Hepatocyte (in vitro differentiated cells): ENCODE measurements at places on chromosomes 16 and 17.

DNA sequence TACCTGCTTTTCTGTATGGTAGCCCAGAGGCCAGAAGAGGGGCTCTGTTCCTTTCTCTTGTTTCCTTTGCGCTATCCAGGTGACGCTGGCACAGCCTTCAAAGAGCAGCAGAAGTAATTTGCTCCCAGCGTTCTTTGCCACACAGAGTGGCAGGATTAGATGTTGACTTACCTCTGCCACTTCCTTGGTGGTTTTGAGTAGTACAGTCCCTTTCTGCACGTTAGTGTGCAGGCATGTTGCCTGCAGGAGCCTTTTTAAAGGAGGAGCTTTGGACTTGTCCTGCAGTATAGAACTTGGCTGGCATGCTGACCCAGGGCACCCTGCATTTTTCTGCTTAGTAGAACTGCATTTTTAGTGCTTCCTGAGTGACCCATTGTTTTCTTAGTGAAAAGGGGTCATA is at the start of gene ABCC11:
Gene ABCC11, minus strand, starts transcription at position 229 of the 400 bp plus-strand sequence. CDS start 15,618 bp downstream, outside the sequence.
- H3K27me3 ChIP-seq: no peaks in the 10 kb centered on the region
- H3K36me3 ChIP-seq: no peaks in the 10 kb centered on the region
- H3K27ac ChIP-seq: no peak within 1 kb of the TSS
- DNase-seq: no peak
- H3K4me1 ChIP-seq: peaks cover 20% of the 10 kb centered on the region

GRCh38 chr16:68227850-68228553 is 7.9 kb downstream of the ESRP2 start:
- no peak overlapping the region for H3K4me3 ChIP-seq
- H3K27me3 ChIP-seq: no peaks in the 10 kb centered on the region
- no peak for DNase-seq
- peak overlapping the region; percentile 41 for H3K27ac ChIP-seq
- peaks cover 21% of the 10 kb centered on the region for H3K4me1 ChIP-seq

DNA sequence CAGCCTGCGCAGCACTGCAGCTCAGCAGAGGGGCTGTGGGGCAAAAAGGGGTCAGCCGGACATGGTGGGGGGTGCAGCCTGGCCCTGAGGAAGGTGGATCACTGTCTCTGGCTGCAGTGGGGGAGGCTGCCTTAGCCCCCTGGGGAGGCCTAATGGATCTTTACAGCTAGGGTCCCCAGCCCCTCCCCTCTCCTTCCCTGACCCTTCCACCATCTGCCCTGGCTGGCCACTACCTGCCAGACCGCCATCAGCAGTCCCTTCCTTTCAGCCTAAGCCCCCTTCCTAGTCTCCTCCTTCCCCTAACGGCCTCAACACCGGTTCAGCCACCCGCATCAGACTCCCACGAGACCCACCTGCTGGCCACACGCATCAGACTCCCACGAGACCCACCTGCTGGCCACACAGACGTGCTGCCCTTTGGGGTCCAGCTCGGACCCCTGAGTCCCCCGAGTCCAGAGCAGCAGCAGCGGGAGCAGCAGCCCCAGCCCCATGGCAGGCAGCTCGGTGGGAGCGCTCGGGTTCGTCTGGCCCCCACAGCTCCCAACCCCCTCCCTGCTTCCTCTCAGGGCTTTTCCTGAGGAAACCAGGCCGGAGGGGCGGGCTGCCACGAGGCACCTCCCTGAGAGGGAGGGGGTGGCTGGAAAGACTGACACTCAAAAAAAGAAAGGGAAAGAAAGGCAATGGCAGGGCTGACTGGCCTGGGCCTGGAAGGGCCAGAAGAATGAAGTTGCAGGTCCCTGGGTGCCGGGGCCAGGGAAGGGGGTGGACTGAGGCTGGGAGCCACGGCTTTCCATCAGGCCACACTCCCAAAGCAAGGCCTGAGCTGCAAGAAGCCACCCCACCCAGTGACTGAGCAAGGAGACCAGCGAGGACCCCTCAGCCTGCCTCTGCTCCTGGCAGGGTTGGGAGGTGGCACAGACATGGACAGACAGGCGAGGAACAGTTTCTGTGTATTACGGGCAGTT is at the start of gene SCARF1:
Gene SCARF1, minus strand, starts transcription at position 526 of the 965 bp plus-strand sequence. Its CDS starts 35 bp downstream, at position 491.
- H3K4me1 ChIP-seq: peaks cover 26% of the 10 kb centered on the region
- no peaks in the 10 kb centered on the region for H3K27me3 ChIP-seq
- H3K4me3 ChIP-seq: no peak within 1 kb of the TSS
- H3K27ac ChIP-seq: no peak within 1 kb of the TSS
- no peaks in the 10 kb centered on the region for H3K36me3 ChIP-seq

- no peak for DNase-seq
- no peak overlapping the region for H3K27ac ChIP-seq
- H3K36me3 ChIP-seq: no peaks in the 10 kb centered on the region
- no peaks in the 10 kb centered on the region for H3K4me1 ChIP-seq
- H3K4me3 ChIP-seq: no peak overlapping the region
- no peaks in the 10 kb centered on the region for H3K27me3 ChIP-seq
These were observed 30.3 kb upstream of the NACA2 start for GRCh38 chr17:61621317-61621716.

DNA sequence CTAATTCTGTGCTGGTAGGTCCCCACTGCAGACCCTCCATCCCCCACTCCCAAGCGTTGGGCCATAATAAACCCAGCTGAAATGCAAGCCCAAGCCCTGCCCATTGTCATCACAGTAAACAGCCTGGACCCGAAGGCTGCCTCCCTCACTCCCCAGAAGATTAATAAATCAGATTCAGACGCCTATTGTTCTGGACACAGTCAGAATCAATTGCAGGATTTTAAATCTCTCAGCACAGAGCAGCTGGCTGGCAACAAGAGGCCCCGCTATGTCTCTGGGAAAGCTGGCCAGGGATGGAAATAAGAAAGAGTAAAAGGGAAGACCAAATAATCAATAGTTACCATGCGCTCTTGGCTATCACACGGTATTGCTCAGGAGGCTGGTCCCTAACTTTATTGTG is 93.9 kb downstream of the C17orf67 start:
- H3K36me3 ChIP-seq: no peaks in the 10 kb centered on the region
- no peak overlapping the region for H3K27ac ChIP-seq
- no peaks in the 10 kb centered on the region for H3K27me3 ChIP-seq
- no peak for DNase-seq
- no peaks in the 10 kb centered on the region for H3K4me1 ChIP-seq

DNA sequence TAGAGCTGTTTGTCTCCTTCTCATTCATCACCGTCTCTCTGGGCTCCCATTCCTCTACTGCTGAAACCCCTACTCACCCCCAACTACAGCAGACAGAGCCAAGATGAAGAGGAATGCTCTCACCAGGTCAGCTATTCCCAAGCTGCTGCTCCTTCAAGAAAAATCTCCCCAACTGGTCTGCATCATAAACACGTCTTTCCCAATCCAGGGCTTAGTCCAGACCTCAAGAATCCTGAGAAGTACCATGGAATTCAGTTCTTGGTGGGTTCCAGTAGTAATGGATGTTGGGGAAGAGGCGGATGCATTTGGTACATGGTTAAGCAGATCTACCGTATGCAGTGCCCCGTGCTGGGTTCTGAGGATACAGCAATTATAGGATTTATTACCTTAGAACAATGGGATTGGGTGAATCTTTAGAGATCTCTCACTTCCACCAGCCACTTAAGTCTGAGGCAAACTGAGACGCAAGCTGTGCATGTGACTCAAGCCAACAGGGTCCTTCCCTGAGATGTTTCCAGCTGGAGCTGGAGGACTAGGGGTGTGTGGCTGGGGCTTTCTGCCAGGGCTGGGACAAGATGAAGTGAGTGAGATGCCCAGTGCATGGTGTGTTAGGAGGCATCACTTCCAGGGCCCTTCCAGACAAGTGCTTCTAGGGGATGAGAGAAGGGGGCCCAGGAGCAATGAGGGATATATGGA is 232.7 kb upstream of the CDH5 start:
- no peak overlapping the region for H3K27ac ChIP-seq
- H3K4me1 ChIP-seq: peaks cover 9% of the 10 kb centered on the region
- no peaks in the 10 kb centered on the region for H3K36me3 ChIP-seq

DNA sequence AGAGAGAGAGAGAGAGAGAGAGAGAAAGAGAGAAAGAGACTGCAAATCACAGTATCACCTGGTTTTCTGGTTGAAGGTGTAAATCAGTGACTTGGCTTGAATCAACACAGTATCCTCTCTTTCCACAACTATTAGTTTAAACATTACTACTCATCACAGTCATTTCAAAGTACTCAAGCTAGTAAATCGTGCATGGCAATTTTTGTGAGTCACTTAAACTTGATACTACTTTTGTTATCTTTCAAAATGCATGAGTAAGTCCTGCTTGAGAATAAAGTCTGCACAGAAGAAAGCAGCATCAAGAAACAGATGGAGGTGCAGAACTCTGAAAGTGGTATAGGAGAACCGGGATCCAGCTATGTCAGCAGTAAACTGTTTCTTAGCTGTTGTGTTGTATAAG is 535.4 kb downstream of the CDH8 start:
- DNase-seq: no peak
- no peaks in the 10 kb centered on the region for H3K36me3 ChIP-seq
- H3K27ac ChIP-seq: no peak overlapping the region

- no peak overlapping the region for H3K4me3 ChIP-seq
- H3K36me3 ChIP-seq: no peaks in the 10 kb centered on the region
- no peak overlapping the region for H3K27ac ChIP-seq
- peaks cover 12% of the 10 kb centered on the region for H3K4me1 ChIP-seq
- peak; percentile 11 for DNase-seq
These were observed 17.8 kb upstream of the CLEC3A start for GRCh38 chr16:78004517-78004916.

DNA sequence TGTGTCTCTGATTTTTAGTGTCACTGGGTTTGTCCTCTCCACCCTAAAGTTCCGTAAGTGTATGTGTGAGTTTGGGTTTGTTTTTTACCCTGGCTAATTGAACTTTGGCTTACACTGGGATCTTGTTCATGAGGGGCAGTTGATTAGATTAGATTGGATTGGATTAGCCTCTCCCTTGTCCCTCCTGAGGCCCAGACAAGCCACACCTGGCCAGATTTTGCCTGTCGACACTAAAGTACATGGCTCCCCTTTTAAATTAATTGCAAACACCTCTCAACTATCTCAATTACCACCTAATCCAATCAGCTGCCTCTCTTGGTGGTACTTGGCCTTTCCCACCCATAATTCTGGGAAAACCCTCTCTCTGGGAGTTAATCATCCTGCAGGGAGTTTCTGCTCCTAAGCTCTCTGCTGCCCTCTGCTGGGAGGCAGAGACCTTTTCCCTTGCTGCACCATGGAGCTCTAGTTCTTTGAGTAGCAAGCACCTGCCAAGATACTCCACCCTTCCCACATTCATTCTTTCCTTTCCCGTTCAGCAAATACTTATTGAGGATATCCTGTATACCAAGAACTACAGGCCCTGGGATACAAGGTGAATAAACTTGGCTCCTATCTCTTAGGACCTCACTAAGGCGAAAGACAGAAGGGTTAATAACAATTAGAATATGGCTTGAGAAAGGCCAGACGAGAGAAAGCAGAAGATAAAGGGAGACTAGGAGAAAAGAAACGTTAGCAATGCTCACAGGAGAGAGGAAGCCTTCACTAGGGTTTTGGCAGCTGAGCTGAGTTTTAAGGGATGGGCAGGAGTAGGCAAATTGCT is 60.0 kb upstream of the MPHOSPH6 start:
- no peak overlapping the region for H3K4me3 ChIP-seq
- peak; percentile 88 for DNase-seq
- no peaks in the 10 kb centered on the region for H3K36me3 ChIP-seq
- H3K27ac ChIP-seq: no peak overlapping the region

GRCh38 chr17:50708050-50709000 is 611 bp upstream of the ANKRD40 start:
- peak overlapping the region; percentile 97 for H3K27ac ChIP-seq
- H3K4me1 ChIP-seq: peaks cover 22% of the 10 kb centered on the region
- H3K4me3 ChIP-seq: peak overlapping the region; percentile 46
- no peak for DNase-seq

DNA sequence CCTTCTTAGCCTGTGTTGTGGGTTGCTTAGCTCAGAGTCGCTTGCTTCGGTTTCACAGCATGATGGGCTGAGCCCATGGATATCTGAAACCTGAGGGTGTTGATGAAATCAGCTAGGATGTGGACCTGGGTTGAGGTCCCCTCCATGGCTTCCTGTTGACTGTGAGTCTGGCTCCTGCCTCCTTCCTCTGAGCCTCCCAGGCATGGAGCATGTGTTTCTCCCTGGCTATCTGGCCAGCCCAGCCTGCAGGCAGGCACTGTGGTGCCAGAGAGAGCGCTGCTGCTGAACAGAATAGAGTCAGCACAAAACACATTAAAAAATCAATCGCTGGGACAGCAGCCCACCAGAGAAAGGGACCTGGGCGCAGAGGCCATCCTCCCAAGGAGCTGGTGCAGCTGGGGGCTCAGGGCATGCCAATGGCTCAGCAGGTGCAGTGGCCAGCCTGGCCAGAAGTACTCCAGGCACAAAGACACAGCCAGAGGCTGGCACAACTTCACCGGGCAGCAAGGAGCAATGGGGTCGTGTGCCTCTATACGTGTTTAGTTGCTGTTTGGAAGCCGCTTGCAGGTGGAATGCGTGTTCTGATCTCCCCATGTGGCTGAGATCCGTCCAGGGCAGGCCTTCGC is 28.3 kb upstream of the GPRC5C start:
- no peaks in the 10 kb centered on the region for H3K27me3 ChIP-seq
- DNase-seq: no peak
- no peaks in the 10 kb centered on the region for H3K4me1 ChIP-seq
- no peaks in the 10 kb centered on the region for H3K36me3 ChIP-seq

DNA sequence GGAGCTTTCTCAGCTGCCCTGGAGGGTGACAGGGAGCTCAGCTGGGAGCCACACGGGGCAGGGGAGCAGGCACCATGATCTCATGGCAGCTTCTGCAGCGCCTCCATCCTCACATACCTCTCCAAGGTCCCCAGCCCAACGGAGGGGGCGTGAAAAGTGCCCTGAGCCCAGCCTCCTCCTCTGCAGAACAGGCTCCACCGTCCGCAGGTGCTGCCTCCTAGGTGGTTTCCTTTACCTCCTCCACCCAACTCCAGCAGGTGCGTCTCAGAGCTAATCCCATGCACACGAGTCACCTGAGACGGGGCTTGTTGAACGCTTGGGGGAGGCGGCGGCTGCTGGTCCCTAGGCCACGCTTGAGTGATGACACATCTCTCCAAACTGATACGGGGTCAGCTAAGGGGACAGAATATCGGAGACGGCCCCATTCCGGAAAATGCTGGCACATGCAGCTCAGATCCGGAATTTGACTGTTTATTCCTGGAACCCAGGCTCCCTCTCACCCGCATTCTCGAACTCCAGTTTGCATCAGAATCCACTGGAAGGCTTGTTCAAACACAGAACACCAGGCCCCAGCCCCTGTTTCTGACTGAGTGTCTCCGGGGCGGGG is 387 bp upstream of the SLC38A8 start:
- peaks cover 19% of the 10 kb centered on the region for H3K27me3 ChIP-seq
- no peaks in the 10 kb centered on the region for H3K36me3 ChIP-seq
- peak; percentile 44 for DNase-seq
- no peak overlapping the region for H3K4me3 ChIP-seq

GRCh38 chr16:51306886-51307595 is 156.0 kb upstream of the SALL1 start:
- no peaks in the 10 kb centered on the region for H3K4me1 ChIP-seq
- H3K4me3 ChIP-seq: no peak overlapping the region
- no peaks in the 10 kb centered on the region for H3K27me3 ChIP-seq
- peak overlapping the region; percentile 70 for H3K27ac ChIP-seq
- H3K36me3 ChIP-seq: no peaks in the 10 kb centered on the region
- no peak for DNase-seq
